ENCODE measurements at places on chromosomes 2 and 18. TPM values are rescaled to one million over a fixed set of nuclear protein-coding genes. Genes with fewer than 3 reads are reported as not detected.

PXDN gene
- total RNA-seq, result 242 TPM

GALNT5 gene
- 1.2 TPM for total RNA-seq

FHOD3 gene
- total RNA-seq, result 1.6 TPM

SLC8A1 gene
- total RNA-seq, result 7.1 TPM

XIRP2 gene
- total RNA-seq, result 0.12 TPM

TYMS gene
- total RNA-seq, result 67.4 TPM

BOLL gene
- 0.22 TPM for total RNA-seq

GREB1 gene
- 78.8 TPM for total RNA-seq
